ENCODE measurements at places on chromosomes 11 and 22.

DNA sequence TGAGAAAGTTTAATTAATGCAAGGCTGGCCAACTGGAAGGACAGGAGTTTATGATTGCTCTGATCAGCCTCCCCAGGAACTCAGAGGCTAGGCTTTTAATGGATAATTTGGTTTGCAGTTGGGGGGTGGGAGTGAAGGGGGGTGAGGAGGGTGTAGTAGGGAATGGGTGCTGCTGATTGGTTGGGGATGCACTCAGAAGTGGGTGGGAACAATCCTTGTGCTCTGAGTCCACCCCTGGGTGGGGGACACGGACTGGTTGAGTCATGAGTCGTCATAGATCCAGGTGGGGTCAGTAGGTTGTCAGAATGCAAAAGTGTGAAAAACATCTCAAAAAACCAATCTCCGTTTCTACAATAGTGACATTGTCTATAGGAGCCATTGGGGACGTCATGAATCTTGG lies 20.9 kb upstream of the CYB5R3 start:
- no peak for DNase-seq

DNA sequence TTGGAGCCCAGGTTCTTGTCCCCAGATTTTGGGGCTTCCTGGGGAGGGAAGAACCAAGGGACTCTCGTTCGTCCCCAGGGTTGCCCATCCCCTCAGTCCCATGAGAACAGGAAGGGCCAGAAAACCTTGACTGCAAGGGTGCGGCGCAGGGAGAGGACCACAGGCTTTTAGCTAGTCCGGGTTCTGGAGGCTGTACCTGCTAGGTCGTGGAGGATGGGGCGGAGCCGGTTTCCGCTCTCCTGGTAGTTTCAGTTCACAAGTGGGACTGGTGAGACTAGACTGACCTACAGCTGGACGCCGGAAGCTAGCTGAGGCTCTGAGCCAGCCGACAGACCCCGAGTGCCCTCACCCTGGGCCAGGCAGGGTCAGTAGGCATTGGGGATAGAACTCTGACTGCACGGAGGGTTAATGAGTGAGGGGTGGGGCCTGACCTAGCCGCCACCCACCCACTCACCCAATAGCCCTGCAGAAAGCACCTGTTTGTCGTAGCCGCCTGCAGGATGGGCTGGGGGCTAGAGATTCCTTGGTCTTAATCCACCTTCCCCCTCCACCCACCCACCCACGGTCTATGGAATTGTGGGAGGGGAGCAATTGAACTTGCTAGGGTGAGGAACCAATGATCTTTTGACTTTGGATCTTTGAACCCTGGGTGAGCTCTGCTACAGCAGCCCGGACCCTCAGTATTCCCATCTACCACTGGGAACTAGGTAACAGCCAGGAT lies 1.5 kb downstream of the MAFF start:
- DNase-seq, result peak; percentile 36

GRCh38 chr22:39259666-39260065 lies 14.9 kb upstream of the PDGFB start:
- DNase-seq, result no peak

DNA sequence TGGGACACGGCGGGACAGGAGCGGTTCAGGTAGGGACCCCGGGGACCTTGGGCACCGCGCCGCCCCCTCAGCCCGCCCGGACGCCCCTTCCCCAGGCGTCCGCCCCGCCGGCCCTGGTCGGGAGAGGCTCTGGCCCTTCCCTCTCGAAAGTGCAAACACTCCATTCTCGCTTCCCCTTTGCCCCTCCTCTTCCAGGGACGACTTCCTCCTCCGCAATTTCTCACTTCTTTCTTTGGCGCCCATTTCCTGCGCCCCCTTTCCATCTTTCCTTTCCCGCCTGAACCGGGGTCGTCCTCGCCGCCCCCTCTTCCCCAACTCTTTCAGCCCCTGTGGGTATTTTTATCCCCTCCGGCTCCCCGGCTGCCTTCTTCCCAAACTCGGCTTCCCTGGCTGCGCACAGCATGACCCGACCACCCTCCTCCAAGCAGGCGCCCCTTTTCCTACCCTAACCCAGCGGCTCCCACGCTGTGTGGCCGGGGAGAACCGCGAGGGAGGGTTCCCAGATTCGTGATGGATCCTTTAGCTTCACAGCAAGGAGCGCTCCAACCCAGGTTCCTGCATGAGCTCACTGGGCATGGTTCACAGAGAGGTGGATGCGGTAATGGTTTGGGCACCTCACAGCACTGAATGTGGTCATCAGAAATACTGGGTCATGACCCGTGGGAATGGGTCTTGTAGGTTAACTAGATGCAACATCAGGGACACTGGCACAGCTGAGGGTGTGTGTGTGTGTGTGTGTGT lies 689 bp downstream of the RAB39A start:
- DNase-seq, result no peak

DNA sequence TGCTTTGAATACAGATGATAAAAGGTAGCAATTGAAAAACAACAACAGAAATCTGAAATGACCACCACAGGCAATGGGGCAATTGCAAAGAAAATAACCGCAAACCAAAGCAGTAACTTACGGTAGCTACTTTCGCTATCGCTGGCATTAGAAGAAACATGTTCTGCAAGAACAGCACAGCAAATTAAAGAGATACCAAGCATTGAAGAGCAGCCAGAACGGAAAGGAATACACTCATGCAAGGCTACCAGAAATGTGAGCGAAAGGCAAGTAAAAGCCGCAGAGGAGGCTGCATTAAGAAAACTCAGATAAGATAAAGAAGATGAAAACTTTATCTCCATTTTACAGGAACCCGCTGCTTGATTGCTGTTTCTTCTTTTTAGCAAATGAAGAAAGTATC lies 194.1 kb upstream of the CCDC90B start:
- DNase-seq, result no peak

- no peak for DNase-seq
Observed at GRCh38 chr22:29940526-29940925, 57.6 kb downstream of the MTMR3 start.

GRCh38 chr11:107609400-107610218 lies 18.7 kb downstream of the ELMOD1 start:
- DNase-seq, result no peak

GRCh38 chr11:64165481-64165841 lies 452 bp downstream of the MACROD1 start:
- peak; percentile 43 for DNase-seq

GRCh38 chr22:16806401-16806800 lies 18.8 kb downstream of the XKR3 start:
- no peak for DNase-seq

GRCh38 chr22:50563413-50564160 lies 868 bp upstream of the SYCE3 start:
- no peak for DNase-seq

GRCh38 chr22:37599153-37599552 lies 9.5 kb upstream of the GGA1 start:
- DNase-seq, result no peak

GRCh38 chr11:33208150-33208549 lies 46.9 kb upstream of the CSTF3 start:
- DNase-seq, result no peak

DNA sequence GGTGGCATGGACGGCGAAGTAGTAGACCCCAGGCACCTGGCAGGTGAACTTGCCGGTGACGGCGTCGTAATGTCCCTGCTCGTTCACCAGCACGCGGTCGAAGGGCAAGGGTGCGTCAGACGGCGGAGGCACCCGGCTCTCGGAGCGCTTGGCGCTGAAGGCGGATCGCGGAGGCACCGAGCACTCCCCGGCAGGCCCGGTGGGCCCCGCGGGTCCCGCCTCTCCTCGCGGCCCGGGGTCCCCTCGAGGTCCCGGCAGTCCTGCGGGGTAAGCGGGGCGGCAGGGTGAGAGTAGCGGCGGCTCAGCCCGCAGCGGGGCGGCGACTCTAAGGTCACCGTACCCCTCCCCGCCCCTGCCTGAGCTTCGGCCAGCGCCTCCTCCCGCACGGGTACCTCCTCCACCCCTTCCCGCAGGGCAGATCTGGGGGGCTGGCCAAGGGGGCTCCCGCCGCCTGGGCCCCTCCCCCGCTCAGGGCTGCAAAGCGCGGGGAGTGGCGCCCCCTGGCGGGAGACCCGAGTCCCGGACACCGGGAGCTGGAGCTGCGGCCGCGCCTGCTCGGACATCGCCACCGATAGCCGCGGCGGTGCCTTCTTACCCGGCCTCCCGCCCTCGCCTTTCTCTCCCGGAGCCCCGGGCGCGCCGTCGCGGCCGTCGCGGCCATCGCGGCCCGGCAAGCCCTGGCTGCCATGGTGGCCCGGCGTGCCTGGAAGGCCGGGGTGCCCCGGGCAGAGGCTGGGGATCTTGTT lies 921 bp downstream of the C1QTNF5 start:
- DNase-seq, result no peak

- DNase-seq, result no peak
Observed at GRCh38 chr11:75223954-75224643, 16.5 kb upstream of the TPBGL start.

GRCh38 chr11:125299061-125299615 lies 134.6 kb downstream of the PKNOX2 start:
- no peak for DNase-seq

DNA sequence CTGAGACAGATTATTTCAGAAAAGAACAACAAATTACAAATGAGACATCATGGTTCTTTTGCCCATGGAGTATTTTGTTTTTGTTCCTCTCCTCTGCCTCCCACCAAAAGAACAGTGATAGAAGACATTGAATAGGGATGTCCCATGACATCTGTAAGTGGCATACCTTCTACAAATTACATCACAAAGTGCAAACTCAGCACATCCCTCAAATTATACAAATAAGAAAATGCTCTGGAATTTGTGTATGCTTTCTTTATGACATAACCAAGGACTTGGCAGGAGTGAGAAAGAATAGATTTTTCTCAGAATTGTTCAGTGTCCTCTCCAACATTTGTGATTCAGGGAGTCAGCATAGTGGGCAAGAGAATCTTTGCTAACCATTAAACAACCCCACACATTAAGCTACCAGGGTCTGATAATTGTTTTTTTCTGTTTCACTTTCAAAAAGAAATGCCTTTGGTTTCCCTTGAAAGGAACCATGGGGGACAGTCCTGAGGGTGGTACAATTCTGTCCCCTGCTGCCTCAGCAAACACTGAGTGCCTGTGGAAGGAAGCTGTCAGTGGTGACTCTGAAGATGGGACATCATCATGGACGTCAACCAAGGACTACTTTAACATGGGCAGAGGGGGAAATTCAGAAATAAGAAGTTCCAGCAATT lies 430.3 kb downstream of the AASDHPPT start:
- no peak for DNase-seq

GRCh38 chr11:71212871-71213559 lies 39.4 kb downstream of the SHANK2 start:
- no peak for DNase-seq

- DNase-seq, result no peak
Observed at GRCh38 chr11:18768472-18768901, 23.1 kb downstream of the PTPN5 start.

DNA sequence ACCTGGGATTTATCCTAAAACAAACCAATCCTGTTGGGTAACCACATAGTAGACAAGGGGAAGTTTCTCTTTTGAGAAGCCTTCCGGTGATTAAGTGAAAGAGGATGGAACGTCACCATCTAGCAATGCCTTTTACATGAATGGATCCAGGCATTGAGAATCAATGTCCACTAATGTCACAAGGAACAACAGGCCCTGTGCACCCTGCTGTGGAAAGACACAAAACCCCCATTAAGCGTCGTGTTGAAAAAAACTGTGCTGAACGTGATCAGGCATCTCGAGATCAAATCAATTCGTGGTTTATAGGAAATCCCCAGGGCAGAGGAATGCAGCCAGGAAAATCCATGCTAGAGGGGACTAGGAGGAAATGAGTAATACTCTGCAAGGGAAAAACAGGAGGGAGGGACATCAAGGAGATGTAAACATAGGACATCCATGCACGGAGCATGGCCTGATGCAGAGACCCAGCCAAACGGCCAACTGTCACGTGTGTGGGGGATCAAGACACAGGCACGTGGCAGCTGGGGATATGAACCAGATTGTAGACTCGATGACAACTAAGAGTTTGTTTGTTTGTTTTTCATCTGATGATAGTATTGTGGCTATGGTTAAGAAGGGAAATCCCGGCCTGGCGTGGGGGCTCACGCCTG lies 38.6 kb upstream of the CARS1 start:
- DNase-seq, result no peak

DNA sequence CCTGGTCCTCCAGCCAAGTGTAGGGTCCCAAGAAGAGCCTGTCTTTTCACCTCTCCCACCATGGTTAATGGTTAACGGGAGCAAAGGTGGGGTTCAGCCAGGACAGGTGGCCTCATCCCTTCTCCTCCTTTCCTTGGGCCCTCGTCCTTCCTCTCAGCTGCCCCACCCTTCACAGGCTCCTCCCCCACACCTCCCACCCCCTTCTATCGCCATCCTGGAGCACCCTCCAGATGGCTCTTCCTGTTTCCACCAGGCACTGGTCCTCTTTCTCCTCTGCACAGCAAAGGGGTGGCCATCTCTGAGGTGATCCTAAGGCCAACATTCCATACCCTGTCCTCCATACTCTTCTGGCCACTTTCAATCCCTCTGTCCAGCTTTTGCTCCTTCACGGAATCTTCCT lies 48.9 kb downstream of the SLC22A12 start:
- DNase-seq, result no peak

All from activated CD8-positive, alpha-beta memory T cell treated with anti-CD3 and anti-CD28 coated beads, Interleukin-2, amount 50 U/mL, for 4 hours (primary cell).